Body of pancreas (tissue), 4 donors: ENCODE measurements at places on chromosomes 6 and 20. TPM values are rescaled to one million over a fixed set of nuclear protein-coding genes. Genes with fewer than 3 reads are reported as not detected.

- no peak for DNase-seq
- H3K4me3 ChIP-seq = no peak overlapping the region
- H3K27ac ChIP-seq = no peak overlapping the region
- H3K36me3 ChIP-seq = no peaks in the 10 kb centered on the region
Measured at GRCh38 chr20:1941226-1941625, 46.0 kb downstream of the SIRPA start.

DNA sequence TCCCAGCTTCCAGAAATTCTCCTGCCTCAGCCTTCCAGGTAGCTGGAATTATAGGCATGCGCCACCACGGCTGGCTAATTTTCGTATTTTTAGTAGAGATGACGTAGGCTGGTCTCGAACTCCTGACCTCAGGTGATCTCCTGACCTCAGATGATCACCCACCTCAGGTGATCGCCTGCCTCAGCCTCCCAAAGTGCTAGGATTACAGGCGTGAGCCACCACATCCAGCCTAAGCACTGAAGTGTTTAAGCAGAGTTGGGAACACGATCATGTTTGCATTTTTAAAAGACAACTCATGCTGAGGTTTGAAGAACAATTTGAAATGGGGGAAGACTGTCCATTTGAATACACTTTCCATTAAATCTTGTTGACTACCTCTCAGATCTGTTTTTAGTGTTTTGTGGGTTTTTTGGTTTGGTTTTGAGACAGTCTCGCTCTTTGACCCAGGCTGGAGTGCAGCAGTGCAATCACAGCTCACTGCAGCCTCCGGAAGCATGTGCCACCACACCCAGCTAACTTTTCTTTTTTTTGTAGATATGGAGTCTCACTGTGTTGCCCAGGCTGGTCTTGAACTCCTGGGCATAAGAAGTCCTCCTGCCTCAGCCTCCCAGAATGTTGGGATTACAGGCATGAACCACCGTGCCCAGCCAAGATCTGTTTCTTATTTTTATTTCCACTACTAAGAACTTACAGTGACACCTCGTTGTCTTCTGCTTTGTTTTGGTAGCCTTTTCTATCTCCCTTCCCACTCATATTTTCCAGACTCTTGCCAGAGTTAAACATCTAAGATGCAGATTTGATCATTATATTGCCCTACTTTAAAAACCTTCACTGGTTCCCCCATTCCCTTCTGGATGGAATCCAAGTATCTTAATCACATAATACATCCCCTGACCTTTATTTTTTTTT lies 5.5 kb downstream of the CASP8AP2 start:
- no peak for DNase-seq
- no peak overlapping the region for H3K27ac ChIP-seq
- no peaks in the 10 kb centered on the region for H3K36me3 ChIP-seq

DNA sequence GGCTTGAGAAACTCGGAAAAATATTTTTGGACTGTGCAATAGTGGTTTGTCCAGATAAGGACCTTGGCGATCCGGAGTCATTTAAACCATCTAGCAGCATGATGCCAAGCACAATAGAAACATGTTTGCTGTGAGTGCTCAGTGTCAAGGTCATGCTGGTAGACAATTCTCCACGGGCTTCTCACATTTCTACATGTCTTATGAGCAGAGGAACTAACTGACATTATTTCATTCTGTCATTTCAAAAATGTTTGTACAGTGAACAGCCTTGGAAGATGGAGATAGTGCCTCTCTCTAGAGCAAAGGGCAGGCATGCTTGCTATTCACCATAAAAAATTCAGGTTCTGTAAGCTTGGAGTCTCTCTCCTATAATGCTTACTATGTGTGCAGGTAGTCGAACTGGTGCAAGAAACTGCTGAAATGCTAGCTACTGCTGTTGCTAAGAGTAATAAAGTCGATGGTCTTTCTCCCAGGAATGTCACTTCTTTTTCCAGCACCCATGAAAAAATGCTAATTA lies 25.4 kb upstream of the CCN2 start:
- H3K36me3 ChIP-seq = no peaks in the 10 kb centered on the region
- H3K27ac ChIP-seq = no peak overlapping the region
- no peak for DNase-seq
- no peaks in the 10 kb centered on the region for H3K27me3 ChIP-seq

GRCh38 chr6:35518566-35519312 lies 6.0 kb upstream of the TULP1 start:
- H3K27me3 ChIP-seq = no peaks in the 10 kb centered on the region
- no peaks in the 10 kb centered on the region for H3K36me3 ChIP-seq
- H3K27ac ChIP-seq = no peak overlapping the region
- peaks cover 9% of the 10 kb centered on the region for H3K4me1 ChIP-seq

DNA sequence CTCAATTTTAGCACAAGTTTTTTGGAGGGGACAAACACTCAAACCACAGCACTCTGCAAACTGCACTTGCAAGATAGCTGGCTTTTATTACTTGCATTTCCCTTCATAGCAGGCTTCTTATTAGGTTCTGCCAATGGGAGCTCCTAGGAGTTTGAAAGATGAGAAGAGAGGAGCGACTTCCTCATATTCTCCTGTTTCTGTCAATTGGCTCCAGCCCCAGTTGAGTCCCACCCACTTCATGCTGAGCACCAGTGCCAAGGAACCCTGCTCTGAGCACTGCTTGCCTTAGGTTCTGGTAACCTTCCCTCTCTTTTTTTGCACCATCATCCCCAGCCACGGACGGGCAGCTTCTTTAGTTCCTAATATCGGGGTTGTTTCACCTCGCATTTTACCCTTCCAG lies 67.9 kb downstream of the PSMB1 start:
- DNase-seq = no peak

GRCh38 chr20:25203089-25203488 lies 7.6 kb downstream of the ENTPD6 start:
- H3K27ac ChIP-seq = no peak overlapping the region
- no peaks in the 10 kb centered on the region for H3K36me3 ChIP-seq
- no peak for DNase-seq
- H3K4me1 ChIP-seq = peaks cover 34% of the 10 kb centered on the region

GRCh38 chr6:140475086-140475485 lies 1100.6 kb upstream of the CITED2 start:
- H3K36me3 ChIP-seq = no peaks in the 10 kb centered on the region
- H3K4me1 ChIP-seq = no peaks in the 10 kb centered on the region
- no peak overlapping the region for H3K27ac ChIP-seq

- no peaks in the 10 kb centered on the region for H3K27me3 ChIP-seq
- H3K4me3 ChIP-seq = no peak overlapping the region
- H3K4me1 ChIP-seq = no peaks in the 10 kb centered on the region
- DNase-seq = no peak
- no peak overlapping the region for H3K27ac ChIP-seq
Measured at GRCh38 chr6:165744555-165745228, 81.7 kb upstream of the PDE10A start.

- H3K4me3 ChIP-seq = peak within 1 kb of the TSS; percentile 80
- H3K4me1 ChIP-seq = peaks cover 47% of the 10 kb centered on the region
- H3K36me3 ChIP-seq = no peaks in the 10 kb centered on the region
- peak within 1 kb of the TSS; percentile 97 for H3K27ac ChIP-seq
Measured at GRCh38 chr20:19758133-19758500, at the start of gene RIN2. Gene RIN2, plus strand, starts transcription at chr20:19758258. Its CDS starts 131,344 bp downstream, at chr20:19889602.

GRCh38 chr20:46690219-46691106 lies 1.2 kb upstream of the TP53RK start:
- H3K27ac ChIP-seq = peak overlapping the region; percentile 93
- DNase-seq = no peak
- no peaks in the 10 kb centered on the region for H3K27me3 ChIP-seq
- no peaks in the 10 kb centered on the region for H3K36me3 ChIP-seq
- H3K4me3 ChIP-seq = peak overlapping the region; percentile 8

DNA sequence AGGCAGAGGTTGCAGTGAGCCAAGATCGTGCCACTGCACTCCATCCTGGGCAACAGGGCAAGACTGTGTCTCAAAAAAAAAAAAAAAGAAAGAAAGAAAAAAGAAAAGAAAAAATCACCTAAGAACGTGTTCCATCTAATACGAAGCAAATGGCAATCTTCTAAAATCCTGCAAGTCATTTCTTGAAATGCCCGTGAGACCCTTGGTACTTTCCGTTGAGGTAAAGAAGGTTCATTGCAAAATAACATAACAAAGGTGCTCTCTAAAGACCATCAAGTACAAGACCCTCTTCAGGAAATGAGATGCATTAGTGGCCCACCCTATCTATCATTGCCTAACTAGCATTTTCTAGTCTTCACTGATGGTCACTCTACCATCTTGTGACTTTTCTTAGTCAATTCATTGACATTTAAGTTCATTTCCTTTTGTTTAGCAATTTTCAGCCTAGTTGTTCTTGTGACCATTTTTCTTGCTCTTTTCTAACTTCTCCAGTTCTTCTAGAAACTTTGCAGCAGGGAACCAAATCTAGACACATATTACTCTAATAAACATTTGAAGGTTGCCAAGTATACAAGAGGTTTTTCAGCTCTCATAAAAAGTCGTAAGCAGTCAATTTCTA lies 14.0 kb downstream of the MBOAT1 start:
- DNase-seq = no peak
- peaks cover 30% of the 10 kb centered on the region for H3K4me1 ChIP-seq
- no peak overlapping the region for H3K4me3 ChIP-seq
- no peak overlapping the region for H3K27ac ChIP-seq
- no peaks in the 10 kb centered on the region for H3K27me3 ChIP-seq

DNA sequence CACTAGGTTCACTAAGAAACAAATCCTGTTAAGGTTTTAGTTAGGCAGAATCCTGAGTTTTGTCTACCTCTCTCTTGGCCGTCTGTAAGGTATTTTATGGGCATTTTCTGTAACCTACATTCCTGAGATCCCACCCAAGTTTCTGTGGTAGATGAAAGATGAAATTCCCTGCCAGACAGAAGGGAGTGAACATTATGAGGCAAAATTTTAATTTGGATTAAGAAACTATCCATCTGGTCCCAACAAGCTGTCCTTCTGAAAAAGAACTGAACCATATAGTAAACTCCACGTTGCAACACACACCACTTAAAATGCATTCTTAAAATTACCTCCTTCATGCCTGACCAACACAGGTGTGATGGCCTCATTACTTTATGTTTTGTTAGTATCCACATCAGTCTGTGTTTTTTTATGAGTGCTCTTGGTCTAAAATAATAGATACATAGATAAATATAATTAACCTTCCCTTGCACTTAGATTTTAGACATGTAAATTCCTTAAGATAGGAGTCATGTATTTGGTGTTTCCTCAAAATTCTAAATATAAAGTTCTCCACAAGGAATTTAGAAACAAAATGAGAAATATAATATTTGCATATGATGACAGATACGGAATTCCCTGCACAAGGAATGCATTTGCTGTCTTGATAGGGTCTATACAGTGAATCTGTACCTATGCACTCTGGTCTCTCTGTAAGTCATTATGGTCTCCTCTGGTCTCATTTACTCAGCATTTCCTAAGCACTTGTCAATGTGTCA lies 86.5 kb downstream of the CHD6 start:
- no peak overlapping the region for H3K4me3 ChIP-seq
- H3K27ac ChIP-seq = no peak overlapping the region
- H3K4me1 ChIP-seq = peaks cover 9% of the 10 kb centered on the region
- no peak for DNase-seq
- no peaks in the 10 kb centered on the region for H3K27me3 ChIP-seq
- H3K36me3 ChIP-seq = no peaks in the 10 kb centered on the region

DNA sequence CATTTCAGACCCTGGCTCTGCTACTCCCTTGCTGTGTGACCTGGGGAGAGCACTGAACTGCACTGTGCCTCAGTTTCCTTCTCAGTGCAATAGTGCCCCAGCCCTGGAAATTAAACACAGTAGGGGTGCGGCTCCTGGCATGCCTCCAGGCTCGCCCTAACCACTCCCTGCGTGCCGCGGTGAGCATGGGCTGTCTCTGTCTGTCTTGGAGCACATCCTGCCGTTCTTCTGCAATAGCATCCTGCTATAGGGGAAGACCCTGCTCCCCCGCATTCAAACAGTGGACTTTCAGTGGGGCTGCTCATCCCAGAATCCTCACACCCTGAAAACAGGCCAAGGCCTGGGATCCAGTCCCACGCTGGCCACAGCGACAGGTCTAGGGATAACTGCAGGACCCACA lies 129.5 kb downstream of the FOXC1 start:
- H3K4me3 ChIP-seq = no peak overlapping the region
- no peaks in the 10 kb centered on the region for H3K27me3 ChIP-seq
- H3K4me1 ChIP-seq = no peaks in the 10 kb centered on the region
- no peak overlapping the region for H3K27ac ChIP-seq
- no peaks in the 10 kb centered on the region for H3K36me3 ChIP-seq
- no peak for DNase-seq

- H3K27me3 ChIP-seq = no peaks in the 10 kb centered on the region
- peaks cover 8% of the 10 kb centered on the region for H3K4me1 ChIP-seq
- no peak overlapping the region for H3K4me3 ChIP-seq
Measured at GRCh38 chr6:89121934-89122333, 4.1 kb upstream of the SRSF12 start.

DNA sequence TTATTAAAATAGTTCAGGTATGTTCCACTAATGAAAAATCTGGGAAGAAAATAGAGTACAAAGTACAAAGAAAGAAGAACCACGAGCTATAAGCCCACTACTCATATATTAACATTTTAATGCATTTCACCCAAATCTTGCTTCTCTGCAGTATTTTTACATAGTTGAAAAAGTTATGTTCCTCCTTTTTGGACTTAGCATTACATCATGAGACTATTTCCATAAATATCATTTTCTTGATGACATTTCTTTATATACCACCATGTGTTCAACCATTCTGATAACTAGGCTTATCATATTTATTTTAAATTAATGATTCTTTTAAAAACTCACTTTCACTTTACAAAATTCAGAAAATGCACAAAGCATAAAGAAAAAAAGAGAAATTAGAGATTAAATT lies 3.0 kb downstream of the IPCEF1 start:
- no peak overlapping the region for H3K27ac ChIP-seq
- H3K36me3 ChIP-seq = no peaks in the 10 kb centered on the region
- DNase-seq = no peak
- H3K4me3 ChIP-seq = no peak overlapping the region
- no peaks in the 10 kb centered on the region for H3K4me1 ChIP-seq

Gene CENPW
- total RNA-seq = not detected

Gene NRN1
- 0.99 TPM for total RNA-seq

Gene NCOA5
- total RNA-seq = 11.9 TPM
